ENCODE measurements at places on chromosomes 6 and 20. TPM values are rescaled to one million over a fixed set of nuclear protein-coding genes. Genes with fewer than 3 reads are reported as not detected.

The PACRG gene
- total RNA-seq: not detected

The PTPRK gene
- total RNA-seq: 7.8 TPM

The BLTP3A gene
- 14.4 TPM for total RNA-seq

The GINS1 gene
- 36.0 TPM for total RNA-seq

The SLC24A3 gene
- total RNA-seq: not detected

The ERGIC3 gene
- 115 TPM for total RNA-seq

The RHAG gene
- not detected for total RNA-seq

The EGFL8 gene
- 13.1 TPM for total RNA-seq

The HLA-DQA1 gene
- 143 TPM for total RNA-seq

The CD93 gene
- total RNA-seq: 1.6 TPM

The LAMA5 gene
- 0.99 TPM for total RNA-seq

The GUCA1A gene
- not detected for total RNA-seq

The TMEM244 gene
- total RNA-seq: 0.99 TPM

The IYD gene
- not detected for total RNA-seq

The SLC22A1 gene
- 0.82 TPM for total RNA-seq

The LY6G6D gene
- not detected for total RNA-seq

The CABLES2 gene
- 16.5 TPM for total RNA-seq

The FAM83D gene
- total RNA-seq: 23.1 TPM

The JPH2 gene
- not detected for total RNA-seq

The C6orf47 gene
- total RNA-seq: 27.2 TPM

The BTN1A1 gene
- total RNA-seq: not detected

The HSPA12B gene
- not detected for total RNA-seq

The FKBP5 gene
- total RNA-seq: 53.8 TPM

The CAP2 gene
- not detected for total RNA-seq

The MOG gene
- total RNA-seq: not detected

The MRPL14 gene
- total RNA-seq: 47.5 TPM

The HCRTR2 gene
- total RNA-seq: not detected

The ANKEF1 gene
- 4.8 TPM for total RNA-seq

The HLA-DMB gene
- total RNA-seq: 22.7 TPM

The MMP24 gene
- not detected for total RNA-seq

The GNAS-AS1 gene
- total RNA-seq: 1.8 TPM

The MMS22L gene
- total RNA-seq: 43.4 TPM

The ITPR3 gene
- 71.3 TPM for total RNA-seq

The ATF6B gene
- 135 TPM for total RNA-seq

The EYA4 gene
- not detected for total RNA-seq

The SAMD3 gene
- 47.9 TPM for total RNA-seq

The HLA-DOA gene
- 11.8 TPM for total RNA-seq

The GRM1 gene
- total RNA-seq: not detected

The FRMD1 gene
- total RNA-seq: not detected

The GJA10 gene
- total RNA-seq: 1.3 TPM

The LPA gene
- total RNA-seq: not detected

The GHRH gene
- total RNA-seq: not detected

The FAM209A gene
- 1.7 TPM for total RNA-seq

The PPIL6 gene
- total RNA-seq: 0.21 TPM

The SNRPB gene
- 335 TPM for total RNA-seq

The CD83 gene
- total RNA-seq: 29.6 TPM

The RFX6 gene
- not detected for total RNA-seq

The COL10A1 gene
- not detected for total RNA-seq

The CST7 gene
- total RNA-seq: 202 TPM

The MCHR2 gene
- not detected for total RNA-seq

The FOXC1 gene
- not detected for total RNA-seq
